ENCODE measurements at places on chromosomes 11 and 22. TPM values are rescaled to one million over a fixed set of nuclear protein-coding genes. Genes with fewer than 3 reads are reported as not detected.

GRCh38 chr11:16310943-16311342, 45.4 kb downstream of the SOX6 start:
- DNase-seq = no peak

Gene MYOD1
- not detected for total RNA-seq

Gene TRPC6
- not detected for total RNA-seq

Gene HOATZ
- not detected for total RNA-seq

Gene SLC35E4
- total RNA-seq = 4.5 TPM

Data from neural crest cell (in vitro differentiated cells).